ENCODE measurements at places on chromosomes 11 and 22.

- H3K27ac ChIP-seq, result peak overlapping the region; percentile 11
- peaks cover 3% of the 10 kb centered on the region for H3K36me3 ChIP-seq
- DNase-seq, result no peak
- peaks cover 37% of the 10 kb centered on the region for H3K4me1 ChIP-seq
Measured at GRCh38 chr11:120338107-120338933, 2.1 kb downstream of the ARHGEF12 start.

DNA sequence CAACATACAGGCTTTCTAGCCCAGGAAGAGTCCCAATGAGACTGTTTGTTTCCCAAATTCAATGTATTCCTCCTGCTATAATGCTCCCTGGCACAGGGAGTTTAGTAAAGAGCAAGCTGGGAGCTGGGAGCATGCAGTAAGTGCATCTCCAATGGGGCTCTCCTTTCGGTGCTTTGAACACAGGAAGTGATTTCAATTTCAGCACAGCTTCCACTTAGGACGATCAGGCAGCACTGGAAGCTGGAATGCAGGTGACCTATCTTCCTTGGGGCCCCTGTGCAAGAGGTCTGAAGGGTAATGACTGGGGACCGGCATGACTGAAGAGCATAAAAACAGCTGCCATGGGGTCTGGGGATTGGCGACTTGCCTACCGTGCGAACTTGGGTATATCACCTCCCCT, 76.0 kb downstream of the LARGE1 start:
- no peak overlapping the region for H3K27ac ChIP-seq
- no peaks in the 10 kb centered on the region for H3K4me1 ChIP-seq
- no peak for DNase-seq
- peaks cover 6% of the 10 kb centered on the region for H3K36me3 ChIP-seq
- H3K27me3 ChIP-seq, result no peaks in the 10 kb centered on the region

- H3K36me3 ChIP-seq, result no peaks in the 10 kb centered on the region
- no peaks in the 10 kb centered on the region for H3K27me3 ChIP-seq
- H3K27ac ChIP-seq, result no peak overlapping the region
Measured at GRCh38 chr11:99645934-99646333, 625.2 kb downstream of the CNTN5 start.

GRCh38 chr11:104623518-104623917, 274.7 kb downstream of the CASP12 start:
- H3K4me1 ChIP-seq, result peaks cover 35% of the 10 kb centered on the region
- DNase-seq, result no peak
- peaks cover 4% of the 10 kb centered on the region for H3K36me3 ChIP-seq
- H3K27ac ChIP-seq, result peak overlapping the region; percentile 6

- H3K4me3 ChIP-seq, result no peak overlapping the region
- H3K4me1 ChIP-seq, result peaks cover 4% of the 10 kb centered on the region
- no peaks in the 10 kb centered on the region for H3K27me3 ChIP-seq
- no peak for DNase-seq
Measured at GRCh38 chr22:32607086-32607485, 132.5 kb downstream of the FBXO7 start.
